Stimulated activated CD8-positive, alpha-beta memory T cell treated with anti-CD3 and anti-CD28 coated beads, Interleukin-2, amount 100 ng/mL, for 1 hour (primary cell): ENCODE measurements at places on chromosomes 7 and 10.

DNA sequence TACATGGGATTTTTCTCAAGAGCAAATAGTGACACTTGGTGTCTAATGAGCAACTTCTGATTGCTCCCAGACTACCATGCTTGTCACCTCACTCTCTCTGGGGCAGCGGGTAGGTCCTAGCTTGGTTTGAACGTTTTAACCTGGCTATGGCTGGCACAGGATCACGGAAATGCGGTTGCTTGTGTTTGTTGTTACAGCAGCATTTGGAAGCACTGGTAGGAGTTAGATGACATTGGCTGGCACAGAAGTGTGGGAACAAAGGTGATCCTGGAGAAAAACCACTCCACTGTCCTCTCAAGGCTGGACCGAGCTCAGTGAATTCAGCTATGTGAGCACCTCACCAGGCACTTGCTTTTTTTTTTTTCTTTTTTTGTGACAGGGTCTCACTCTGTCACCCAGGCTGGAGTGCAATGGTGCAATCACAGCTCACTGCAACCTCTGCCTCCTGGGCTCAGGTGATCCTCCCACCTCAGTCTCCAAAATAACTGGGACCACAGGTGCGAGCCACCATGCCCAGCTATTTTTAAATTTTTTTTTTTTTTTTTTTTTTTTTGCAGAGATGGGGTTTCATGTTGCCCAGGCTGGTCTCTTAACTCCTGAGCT is 3.5 kb upstream of the PFKFB3 start:
- no peak for DNase-seq

- DNase-seq: no peak
Observed at GRCh38 chr10:10520491-10521385, 496.9 kb upstream of the CELF2 start.

GRCh38 chr7:150370612-150371071 is 2.0 kb downstream of the REPIN1 start:
- DNase-seq: no peak

- DNase-seq: no peak
Observed at GRCh38 chr7:96831446-96831845, 121.8 kb upstream of the SEM1 start.

DNA sequence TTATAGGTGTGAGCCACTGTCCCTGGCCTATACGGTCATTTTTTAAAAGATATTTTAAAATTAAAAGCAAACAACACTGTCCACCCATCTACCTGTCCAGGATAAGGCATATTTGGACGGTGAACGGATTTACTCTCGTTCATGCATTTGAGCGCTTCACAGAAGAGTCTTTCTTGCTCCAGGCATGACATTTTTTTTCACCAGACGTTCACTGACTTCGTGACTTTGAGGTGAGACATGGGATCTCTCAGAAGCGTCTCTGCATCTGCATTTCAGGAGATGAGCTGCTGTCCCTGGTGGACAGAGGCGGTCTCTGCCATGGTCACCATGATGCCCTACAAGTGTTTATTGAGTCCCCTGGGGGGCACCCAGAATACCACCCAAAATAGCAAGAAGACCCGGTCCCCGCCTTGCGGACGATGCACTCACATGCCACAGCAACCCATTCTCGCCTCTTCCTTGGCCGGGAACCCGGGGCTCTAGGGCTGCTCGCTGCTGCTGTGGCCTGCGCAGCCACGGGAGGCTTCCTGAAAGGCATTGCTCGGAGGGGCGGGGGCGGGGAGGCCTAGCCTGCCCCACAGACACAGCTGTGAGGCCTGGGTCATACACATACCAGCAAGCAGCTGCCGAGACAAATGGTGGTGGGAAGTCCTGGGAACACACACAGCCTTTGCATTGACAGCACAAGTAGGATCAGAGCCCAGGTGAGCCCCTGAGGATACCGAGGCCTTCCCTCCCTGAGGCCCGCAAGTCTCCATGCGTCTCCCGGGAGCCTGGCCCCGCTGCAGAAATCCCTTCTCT is 84.4 kb downstream of the RGS10 start:
- no peak for DNase-seq

DNA sequence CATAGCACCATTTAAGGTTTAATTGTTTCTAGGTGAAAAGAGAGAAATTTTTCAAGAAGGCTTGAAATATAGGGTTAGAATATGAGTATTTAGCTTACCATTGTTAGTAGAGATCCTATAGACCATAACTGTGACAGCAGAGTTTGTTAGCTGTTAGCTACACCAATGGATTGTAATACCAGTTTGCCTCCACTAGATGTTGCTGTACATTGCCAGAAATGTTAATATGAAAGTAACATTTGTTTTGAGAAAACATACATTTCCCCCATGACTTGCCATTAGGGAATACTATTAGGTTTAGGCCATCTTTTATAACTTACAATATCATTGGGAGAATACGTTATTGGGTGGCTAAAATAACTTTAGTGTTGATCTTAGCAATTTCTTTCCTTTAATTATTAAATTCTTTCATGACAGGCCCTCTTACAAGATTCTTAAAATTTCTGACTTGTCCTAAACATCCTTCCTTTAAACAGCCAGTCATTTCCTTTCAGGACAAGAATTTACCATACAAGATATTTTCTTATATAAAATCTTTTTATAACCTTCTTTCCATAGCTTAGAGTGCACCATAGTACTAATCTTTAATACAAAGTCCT is 39.5 kb downstream of the ZNF117 start:
- DNase-seq: no peak

- no peak for DNase-seq
Observed at GRCh38 chr10:103649654-103650423, 156.3 kb downstream of the NEURL1 start.

DNA sequence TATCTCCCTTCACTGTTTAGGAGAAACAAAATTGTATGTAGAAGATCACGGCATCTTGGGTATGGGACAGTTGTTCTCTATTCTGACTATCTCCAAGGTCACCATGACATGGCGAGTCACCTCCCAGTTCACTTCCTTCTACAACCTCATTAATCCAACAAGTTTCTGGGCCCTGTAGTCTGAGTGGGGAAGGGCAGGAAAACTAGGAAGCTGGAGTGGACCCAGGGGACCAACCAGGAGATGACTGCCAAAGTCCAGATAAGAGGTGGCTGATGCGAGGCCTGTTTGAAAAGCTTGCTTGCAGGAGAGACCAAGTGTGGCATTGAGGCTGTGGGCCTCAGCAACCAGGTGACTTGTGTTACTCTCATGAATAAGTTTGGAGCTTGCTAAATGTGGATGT is 584.9 kb downstream of the TNS3 start:
- no peak for DNase-seq

GRCh38 chr7:80026766-80027165 is 107.9 kb upstream of the GNAI1 start:
- no peak for DNase-seq

GRCh38 chr7:55504093-55504859 is 68.0 kb downstream of the VOPP1 start:
- DNase-seq: no peak

DNA sequence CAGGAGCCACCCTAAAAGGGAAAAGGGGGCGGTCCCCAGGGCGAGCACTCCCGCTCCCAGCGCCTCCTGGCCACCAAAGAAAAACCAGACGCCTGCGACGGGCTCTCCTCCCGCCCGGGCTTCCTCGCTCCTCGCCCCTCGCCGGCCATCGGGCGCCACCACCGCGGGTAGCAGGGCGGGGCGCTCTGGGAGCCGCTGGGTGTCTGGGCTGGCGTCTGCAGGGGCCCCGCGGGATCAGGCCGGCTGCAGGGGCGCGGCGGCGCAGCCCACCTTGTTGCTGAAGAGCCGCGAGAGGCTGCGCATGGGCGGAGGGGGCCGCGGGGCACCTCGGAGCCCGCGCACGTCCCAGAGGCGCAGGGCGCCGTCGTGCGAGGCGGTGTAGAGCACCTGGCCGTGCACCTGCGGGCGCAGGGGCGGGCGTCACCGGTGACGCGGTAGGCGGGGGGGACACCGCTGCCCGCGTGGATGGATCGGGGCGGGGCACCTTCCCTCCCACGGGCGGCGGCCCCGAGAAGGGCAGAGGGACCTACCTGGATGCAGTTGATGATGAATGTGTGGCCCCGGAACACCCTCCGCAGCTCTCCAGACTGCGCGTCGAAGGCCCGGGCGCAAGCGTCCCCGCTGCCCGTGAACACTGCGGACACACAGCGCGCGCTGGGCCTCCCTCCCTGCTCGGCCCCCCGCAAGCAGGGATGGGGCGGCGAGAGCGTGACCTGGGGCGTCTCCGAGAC is 28.3 kb downstream of the WDR86 start:
- no peak for DNase-seq

DNA sequence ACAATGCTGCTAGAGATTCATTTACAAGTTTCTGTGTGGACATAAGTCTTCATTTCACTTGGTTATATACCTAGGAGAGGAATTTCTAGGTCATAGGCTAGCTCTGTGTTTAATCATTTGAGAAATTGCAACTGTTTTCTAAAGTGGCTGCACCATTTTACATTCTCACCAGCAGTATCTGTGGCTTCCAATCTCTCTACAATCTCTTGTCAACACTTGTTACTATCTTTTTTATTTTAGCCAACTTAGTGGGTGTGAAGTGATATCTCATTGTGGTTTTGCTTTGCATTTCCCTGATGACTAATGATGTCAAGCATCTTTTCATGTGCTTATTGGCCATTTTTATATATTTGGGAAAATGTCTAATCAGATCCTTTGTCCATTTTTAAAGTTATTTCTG is 53.0 kb upstream of the DRGX start:
- DNase-seq: no peak

GRCh38 chr7:29091715-29092114 is 54.6 kb downstream of the CPVL start:
- no peak for DNase-seq

GRCh38 chr10:77531441-77532001 is 106.1 kb downstream of the KCNMA1 start:
- DNase-seq: no peak

DNA sequence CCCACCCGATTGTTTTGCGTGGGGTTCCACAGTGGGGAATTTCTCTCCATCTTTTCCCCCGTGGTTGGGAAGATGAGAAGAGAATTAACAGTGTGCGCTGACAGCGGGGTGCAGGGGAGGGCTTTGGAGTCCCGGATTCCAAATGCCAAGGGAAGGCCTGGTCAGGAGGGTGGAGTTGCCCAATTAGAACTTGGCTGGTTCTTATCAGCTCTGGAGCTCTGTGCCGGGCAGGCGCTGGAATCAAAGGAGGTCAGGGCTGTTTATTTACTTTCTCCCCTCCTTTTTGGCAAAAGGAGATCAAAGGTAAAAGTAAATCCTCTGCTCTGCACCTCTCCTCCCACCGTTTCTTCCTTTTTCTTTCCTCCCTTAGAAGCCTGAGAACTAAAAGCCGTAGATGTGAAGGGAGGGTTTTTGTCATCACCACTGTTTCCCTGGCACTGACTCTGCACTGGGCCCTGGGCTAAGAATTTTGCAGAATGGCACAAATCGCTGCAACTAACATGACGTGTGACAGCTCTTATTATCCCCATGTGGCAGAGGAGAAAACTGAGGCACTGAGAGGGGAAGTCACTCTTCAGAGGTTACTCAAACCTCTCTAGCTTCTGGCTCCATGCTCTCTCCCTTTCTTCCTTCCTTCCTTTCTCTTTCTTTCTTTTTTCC is 95.2 kb upstream of the ZNF716 start:
- DNase-seq: no peak

DNA sequence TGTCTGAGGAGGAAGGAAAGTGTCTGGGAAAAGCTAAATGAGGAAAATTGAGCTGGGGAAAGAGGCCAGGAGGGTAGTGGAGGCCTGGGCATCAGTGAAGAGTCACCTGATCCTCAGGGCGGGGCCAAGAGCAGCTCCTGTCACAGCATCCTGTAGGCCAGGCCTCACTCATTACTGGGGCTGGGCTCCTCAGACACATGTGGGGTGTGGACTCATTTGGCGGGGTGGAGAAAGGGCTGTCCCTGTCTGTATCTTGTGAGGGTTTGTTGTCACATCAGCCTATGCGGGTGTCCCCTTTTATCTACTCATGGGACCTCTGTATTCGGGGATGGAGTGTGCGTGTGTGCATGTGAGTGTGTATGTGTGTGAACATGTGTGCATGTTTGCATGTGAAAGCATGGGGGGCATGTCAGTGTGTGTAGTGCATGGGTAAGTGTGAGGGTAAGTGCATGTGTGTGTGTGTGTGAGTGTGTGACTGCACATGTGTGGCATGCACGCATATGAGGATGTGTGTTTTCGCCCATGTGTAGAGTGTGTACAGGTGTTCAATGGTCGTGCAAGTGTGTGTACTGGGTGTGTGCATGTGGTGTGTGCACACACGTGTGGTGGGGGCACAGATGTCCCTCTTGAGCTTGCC is 67.8 kb downstream of the RAMP3 start:
- DNase-seq: no peak

- DNase-seq: no peak
Observed at GRCh38 chr10:408236-408635, 273.0 kb downstream of the ZMYND11 start.

- no peak for DNase-seq
Observed at GRCh38 chr7:137933270-137934017, 68.4 kb downstream of the CREB3L2 start.

- DNase-seq: no peak
Observed at GRCh38 chr7:23272275-23272674, 25.7 kb downstream of the GPNMB start.

DNA sequence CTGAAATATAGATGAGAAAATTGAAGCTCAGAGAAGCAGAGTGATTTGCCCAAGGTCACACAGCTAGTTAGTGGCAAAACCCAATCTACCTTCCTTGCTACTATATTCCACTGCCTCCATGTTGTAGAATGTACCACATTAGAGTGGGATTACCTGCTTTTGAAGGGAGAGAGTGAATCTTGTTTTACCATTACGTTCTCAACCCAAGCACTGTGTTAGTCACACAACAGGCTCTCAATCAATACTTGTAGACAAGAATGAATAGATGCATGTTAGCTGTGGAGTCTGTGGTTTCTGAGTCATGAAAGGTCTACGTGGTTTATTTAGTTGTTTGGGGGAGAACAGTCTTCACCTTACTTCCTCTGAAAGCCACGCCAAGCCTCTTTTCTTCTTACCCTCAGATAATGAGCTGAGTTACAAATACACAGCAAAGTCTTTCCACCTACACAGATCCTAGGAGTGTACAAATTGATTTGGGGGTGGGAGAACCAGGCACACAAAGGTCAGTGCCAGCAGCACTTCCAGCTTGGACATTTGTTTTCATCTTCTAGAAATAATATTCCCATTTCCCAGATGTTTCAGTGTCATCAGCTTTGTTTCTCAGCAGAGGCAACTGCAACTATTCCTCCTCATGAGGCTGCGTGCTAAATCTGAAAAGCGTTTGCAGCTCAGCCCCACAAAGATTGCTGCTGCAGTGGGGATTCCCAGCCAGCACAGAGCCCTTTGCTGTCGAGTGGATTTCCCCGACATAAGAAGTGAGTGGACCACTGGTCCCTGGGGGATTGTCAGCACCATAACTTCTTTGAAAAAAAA is 71.5 kb upstream of the ADO start:
- peak; percentile 28 for DNase-seq

DNA sequence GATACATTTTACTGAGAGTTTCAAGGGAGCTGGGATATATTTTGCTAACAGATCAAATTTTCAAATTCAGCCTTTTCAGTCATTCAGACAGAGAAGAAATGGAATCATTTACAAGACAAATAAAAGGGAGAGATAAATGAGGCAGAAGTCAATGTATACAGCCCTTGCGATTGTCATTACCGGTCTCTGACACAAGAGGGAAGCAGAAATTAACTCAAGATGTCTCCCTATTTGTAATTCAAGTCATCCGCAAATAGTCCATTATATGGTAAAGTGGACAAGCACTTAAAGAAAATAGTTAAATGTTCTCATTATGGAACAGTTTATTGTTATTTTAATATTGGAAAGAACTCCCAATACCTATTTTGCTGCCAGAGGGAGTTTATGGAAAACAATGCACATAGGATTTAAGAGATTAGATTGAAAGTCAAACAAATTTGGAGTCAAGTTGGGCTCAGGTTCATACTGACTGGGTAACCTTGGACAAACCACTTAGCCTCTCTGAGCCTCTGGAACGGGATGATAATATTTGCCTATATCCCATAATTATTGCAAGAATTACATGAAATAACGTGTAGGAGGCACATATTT is 89.3 kb upstream of the PRKCQ start:
- DNase-seq: no peak
